WTC11 (cell line): ENCODE measurements at places on chromosomes 11 and 22.

DNA sequence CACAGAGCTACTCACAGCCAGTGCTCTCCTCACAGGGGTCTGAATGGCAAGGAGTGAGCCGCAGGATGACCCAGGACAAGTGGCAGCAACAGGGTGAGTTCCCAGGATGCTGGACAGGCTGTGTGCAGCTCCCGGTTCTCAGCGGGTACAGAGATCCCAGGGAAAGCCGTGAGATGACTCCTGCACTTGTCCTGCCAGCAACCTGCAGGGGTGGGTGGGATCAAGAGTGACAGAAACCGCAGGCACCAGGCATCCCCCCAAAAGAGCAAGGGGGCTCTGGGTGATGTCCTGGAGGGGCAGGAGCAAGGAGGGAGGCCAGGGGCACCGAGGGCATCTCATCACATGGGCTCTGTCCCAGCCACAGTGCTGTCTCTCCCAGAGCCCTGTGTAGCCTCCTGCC, 15.9 kb upstream of the PRODH start:
- DNase-seq = no peak

DNA sequence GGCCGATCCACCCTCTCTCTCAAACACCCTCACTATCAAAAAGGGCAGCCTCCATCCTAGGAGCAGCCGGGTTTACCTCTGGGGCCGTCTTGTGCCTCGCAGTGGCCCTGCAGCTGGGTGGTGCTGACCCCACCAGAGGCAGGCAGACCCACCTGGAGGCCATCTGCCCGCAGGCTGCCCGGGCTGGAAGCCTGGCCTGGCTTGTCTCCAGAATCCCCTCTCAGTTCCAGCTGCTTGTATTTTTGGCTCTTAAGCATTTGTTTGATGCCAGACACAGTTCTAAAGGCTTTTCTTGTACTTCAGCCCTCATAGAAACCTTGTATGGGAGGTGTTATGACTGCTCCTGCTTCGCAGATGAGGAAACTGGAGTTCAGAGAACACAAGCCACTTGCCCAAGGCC, 4.2 kb upstream of the NFAM1 start:
- no peak for DNase-seq

DNA sequence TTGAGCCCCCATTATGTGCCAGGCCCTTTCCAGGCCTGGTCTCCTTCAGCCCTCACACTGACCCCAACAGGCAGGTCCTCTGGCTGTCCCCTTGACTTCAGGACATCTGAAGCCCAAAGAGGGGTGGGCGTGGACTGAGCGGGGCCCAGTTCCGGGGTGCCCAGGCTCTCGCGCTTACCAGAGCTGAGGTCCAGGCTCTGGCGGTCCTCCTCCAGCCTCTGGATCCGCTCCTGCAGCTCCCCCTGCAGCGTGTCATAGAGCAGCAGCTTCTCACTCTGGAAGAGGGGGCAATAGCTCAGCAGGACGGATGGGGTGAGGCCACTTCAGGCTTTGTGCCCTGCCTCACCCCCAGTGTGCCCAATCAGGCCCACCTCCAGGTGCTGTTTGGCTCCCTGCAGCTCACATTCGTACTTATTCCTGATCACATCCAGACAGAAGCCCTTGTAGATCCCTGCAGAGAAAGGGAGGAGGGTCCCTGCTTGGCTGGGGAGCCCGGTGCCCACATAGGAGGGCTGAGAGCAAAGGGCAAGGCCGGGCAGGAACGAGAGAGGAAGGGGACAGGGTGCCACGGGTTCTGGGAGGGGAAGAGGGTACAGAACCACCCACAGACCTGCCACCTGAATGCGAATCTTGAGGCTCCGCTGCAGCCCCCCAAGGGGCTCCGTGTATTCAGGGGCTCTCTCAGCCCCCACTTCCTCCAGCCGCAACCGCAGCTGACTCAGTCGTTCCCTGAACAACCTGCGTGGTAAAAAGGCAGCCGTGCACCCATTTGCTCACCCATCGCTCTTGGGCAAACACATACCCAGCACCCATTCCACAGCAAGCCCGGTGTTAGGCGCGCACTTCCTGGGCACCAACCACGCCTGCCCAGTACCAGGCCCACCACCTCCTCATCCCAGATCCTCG, 4.1 kb downstream of the BRMS1 start:
- DNase-seq = no peak

GRCh38 chr11:15289723-15290122, 175.0 kb downstream of the INSC start:
- no peak for DNase-seq

GRCh38 chr11:74932797-74933196, 16.1 kb downstream of the XRRA1 start:
- no peak for DNase-seq

- no peak for DNase-seq
Observed at GRCh38 chr11:28491431-28491830, 383.2 kb downstream of the METTL15 start.

DNA sequence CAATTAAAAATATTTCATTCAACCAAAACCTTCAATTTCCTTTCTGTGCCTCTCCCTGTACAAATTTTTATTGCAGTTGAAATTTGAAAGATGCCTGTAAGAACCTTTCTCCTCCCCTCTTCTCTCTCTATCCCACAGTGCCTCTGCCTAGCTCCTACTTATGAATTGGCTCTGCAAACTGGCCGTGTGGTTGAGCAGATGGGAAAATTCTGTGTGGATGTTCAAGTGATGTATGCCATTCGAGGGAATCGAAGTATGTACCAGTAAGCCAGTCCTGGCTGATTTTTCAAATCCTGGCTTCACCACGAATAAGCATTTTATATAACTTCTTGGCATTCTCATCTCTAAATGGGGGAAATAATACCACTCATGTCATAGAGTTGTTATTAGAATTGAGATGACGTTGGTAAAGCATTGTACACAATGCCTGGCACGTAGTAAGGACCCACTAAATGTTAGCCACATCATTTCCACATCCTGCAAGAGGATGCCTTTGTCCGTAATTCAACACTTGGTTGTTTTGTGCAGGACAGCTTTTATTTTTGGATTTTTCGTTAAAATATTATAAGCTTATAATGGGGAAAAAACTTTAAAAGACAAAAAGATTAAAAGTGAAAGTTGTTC, 6.0 kb downstream of the DDX25 start:
- DNase-seq = no peak

DNA sequence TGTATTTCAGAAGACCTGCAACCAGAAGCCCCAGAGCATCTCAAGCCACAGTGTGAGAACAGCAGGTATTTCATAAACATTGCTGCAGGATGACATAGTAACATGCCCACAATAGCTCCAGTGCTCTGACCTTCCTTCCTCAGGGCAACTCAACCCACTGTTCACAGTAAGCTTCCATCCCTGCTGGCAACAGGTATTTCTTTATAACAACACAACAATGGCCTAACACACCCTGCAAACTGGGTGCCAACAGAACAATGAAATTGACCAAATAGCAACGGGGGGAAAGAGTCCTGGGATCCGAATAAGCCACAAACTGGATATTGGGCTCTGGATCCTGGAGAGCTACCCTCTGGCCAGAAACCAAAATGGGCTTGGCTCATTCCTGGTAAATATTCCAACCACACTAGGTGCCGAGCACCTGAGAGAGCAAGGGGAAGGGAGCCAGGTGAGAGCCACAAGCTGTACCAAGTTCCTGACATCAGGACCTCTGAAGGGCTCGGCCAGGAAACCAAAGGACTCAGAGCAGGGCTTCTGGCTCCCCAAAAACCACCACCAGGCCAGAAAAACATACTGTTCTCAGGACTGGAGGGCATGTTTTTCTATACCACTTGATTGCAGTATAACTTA, 99.5 kb downstream of the MICAL3 start:
- DNase-seq = no peak

DNA sequence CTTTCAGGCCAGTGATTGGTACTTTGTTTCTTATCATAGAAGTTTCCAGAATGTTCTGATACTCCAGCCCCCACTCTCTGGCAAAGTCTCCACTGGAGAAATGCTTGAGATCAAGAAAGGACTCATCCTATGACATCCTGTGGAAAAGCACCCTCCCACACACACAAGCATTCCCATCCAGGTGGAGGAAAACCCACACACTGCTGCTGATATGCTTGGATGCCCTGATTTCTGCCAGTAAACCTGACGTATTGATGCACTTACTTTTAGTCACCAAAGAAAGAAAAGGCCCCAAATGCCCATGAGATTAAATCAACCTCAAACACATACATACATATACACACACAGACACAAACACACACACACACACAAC, 9.2 kb upstream of the SLC5A12 start:
- DNase-seq = no peak

DNA sequence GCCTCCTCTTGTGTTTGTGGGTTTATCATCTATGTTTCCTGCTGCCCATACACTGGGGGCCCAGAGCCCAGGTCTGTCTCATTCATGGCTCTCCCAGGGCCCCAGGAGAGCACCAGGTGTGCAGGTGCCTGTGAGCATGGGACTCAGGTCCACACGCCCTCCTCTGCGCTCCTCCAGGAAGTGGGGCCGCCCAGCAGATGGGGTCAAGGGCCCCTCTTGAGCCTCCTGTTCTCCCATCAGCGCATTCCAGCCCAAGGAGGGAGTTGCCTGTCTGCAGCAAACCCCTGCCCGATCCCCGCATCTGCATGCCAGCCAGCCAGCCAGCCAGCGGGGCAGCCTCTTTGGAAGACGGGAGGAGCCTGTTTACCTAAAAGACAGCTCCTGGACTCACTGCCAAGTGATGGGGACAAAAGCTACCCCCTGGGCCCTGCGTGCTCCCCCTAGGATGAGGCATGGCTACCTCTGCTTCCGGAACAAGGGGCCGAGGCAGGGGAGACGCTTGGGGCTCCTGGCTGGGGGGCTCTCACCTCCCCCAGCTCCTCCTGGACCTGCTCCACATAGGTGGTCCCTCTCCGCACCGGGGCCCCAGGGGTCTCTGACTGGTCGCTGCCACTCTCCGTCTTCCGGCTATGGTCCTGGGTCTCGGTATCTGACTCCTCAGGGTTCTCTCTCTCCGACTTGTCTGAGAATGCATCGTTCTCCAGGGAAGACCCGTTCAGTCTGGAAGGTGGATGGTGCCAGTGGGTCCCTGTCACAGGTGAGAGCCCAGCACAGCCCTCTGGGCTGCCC, 49.7 kb upstream of the CARS1 start:
- peak; percentile 49 for DNase-seq

DNA sequence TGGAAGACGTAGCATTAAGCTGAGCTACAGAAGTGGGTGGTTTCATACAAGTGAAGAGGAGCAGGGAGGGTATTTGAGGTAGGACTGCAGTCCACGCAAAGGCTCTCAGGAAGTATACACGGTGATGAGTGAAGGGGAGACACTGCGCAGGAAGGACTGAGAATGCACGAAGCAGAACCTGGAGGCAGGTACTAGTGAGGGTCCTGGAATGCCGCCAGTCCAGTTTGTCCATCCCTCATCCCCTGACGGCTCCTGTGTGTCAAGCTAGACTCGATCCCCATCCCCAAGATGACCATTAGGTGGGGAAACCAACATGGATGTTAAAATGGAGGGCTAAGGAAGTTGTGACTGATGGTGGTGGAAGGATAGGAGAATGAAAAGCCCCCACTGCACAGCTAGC, 23.8 kb downstream of the ART5 start:
- no peak for DNase-seq

- DNase-seq = no peak
Observed at GRCh38 chr11:34478845-34479663, 34.5 kb downstream of the ELF5 start.

GRCh38 chr11:2584434-2584811, 115.4 kb downstream of the KCNQ1OT1 start:
- DNase-seq = no peak

DNA sequence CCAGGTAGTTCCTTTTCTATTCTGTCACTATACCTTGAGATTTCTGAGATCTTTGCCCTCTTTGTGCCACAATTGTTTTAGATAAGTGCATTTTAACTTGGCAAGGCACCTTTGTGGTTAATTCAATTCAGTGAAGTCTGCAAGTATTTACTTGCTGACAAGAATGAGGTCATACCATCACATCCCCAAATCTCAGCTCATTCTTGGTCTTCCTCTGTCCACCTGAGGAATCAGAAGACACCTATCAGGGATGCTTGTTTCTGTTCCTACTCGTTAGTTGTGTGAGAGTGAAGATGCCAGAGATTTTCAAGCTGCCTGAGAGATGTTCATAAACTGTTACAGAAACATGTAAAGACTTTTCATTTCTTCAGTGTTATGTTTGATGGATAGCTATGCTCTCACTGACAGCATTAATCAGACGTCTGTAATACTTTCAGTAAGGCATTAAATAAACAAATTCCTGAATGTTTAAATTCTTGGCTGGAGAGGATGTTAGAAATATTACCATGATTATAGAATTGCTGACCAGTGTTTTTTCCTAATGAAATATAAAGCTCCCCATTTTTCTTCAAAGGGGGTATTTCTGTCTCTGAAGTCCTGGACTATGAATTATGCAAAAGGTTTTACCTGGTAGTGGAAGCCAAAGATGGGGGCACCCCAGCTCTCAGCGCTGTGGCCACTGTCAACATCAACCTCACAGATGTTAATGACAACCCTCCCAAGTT, 135.0 kb upstream of the MTNR1B start:
- DNase-seq = no peak

- DNase-seq = no peak
Observed at GRCh38 chr22:50320671-50321325, 6.0 kb downstream of the DENND6B start.

GRCh38 chr11:101706541-101706940, 122.7 kb upstream of the TRPC6 start:
- DNase-seq = no peak

- peak; percentile 56 for DNase-seq
Observed at GRCh38 chr11:111978028-111978771, 41.1 kb downstream of the DIXDC1 start.

DNA sequence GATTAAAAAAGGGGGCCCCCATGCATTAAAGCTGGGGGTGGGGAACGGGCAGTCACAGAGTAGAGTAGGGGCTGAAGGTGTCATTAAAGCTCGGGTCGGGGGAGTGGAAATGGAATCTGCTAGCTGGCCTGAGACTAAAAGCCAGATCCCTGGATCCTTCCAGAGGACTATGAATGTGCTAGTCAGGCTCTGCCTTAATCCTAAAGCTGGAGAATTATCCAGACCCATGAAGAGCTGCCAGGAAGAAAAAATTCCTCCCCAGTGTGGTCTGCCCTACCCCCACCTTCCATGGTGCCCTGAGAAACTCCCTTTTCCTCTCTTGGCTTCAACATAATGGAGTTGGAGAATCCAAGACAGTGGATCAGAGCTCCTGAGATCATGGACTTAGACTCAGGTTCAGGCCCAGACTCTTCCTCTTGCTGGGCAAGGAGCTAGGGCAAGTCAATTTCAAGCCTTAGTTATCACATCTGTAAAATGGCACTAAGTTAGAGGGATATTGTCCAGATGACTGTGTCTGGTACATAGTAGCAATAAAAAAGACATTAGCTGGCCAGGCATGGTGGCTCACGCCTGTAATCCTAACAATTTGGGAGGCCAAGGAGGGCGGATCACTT, 24.0 kb upstream of the SMTN start:
- no peak for DNase-seq

DNA sequence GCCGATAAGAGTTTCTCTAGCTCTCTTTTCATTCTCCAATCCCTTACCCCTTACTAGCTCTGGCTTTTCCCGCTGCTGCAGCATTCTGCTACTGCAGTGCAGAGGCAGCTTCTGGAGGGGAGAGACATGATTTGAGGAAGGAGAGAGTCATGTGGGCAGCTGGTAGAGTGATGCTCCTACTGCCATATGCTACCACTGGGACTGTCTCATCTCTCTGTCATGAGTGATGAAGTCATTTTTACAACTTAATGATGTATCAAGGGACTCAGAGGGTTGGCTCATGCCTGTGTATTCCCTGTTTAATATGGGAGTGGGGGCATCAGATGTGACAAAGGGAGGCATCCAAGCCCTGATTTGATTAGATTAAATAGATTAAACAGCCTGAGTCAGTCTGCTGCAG, 11.3 kb downstream of the SLC17A6 start:
- no peak for DNase-seq

GRCh38 chr11:86277741-86278140, 24.3 kb upstream of the HIKESHI start:
- no peak for DNase-seq
